ENCODE measurements at places on chromosomes 7 and 10.

DNA sequence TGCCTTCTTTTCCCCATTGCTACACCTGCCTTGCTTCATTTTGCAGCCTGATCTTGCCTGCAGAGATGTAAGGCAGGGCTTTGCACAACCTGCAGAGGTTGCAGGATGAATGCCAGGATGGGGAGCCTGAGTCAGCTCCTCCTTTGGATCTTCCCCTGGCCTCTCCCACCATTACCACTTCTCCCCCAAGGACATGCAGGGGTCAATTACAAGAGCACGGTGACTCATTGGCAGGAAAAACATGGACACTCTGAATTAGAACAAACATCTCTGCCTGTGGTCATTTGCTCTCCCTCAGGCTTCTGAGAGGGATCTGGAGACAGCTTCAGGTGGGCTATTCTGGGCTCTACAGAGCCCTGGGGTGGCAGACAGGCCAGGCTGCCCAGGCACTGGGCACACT lies 89.2 kb downstream of the HERPUD2 start:
- DNase-seq, result no peak

- DNase-seq, result no peak
Measured at GRCh38 chr7:12731775-12732174, 44.3 kb downstream of the ARL4A start.

- no peak for DNase-seq
Measured at GRCh38 chr7:128437426-128438332, 18.0 kb upstream of the HILPDA start.

- DNase-seq, result peak; percentile 72
Measured at GRCh38 chr7:44072364-44073231, 7.2 kb upstream of the PGAM2 start.

- DNase-seq, result no peak
Measured at GRCh38 chr7:23544913-23545354, 13.2 kb upstream of the TRA2A start.

DNA sequence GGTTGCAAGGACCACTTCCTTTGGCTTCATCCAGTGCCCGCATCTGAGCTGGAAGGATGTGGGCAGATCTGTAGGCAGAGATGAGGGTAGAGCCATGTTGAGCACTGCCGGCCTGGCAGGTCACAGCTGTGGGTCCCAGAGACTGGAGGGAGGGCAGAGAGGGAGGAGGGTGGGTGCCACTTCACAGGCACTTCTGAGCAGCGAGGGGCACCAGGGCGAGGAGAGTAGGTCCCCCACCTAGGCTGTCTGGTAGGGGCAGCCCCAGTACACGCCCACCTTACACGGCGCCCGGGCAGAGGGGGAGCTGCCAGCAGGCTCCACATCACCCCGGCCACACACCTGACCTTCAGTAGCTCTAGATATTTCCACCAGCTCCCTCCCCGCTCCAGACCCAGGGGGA lies 473.0 kb upstream of the FOXK1 start:
- no peak for DNase-seq

DNA sequence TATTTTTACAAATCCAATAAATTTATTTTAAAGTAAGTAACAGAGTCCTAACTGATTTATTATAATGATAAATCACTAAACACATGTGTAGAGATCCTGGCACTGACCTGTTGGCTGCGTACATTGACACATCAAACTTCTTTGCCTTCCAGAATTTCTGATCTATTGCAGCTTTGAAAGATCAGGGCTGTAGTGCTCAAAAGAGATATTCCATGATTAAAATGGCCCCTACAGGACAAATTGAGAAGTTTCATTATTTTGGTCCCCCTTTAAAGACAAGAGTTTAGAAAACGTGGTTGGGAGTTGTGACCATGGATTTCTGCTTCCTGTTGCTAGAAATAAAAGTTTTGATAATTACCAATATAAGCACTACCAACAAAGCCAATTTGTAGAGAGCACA lies 87.7 kb upstream of the PDK4 start:
- DNase-seq, result no peak

DNA sequence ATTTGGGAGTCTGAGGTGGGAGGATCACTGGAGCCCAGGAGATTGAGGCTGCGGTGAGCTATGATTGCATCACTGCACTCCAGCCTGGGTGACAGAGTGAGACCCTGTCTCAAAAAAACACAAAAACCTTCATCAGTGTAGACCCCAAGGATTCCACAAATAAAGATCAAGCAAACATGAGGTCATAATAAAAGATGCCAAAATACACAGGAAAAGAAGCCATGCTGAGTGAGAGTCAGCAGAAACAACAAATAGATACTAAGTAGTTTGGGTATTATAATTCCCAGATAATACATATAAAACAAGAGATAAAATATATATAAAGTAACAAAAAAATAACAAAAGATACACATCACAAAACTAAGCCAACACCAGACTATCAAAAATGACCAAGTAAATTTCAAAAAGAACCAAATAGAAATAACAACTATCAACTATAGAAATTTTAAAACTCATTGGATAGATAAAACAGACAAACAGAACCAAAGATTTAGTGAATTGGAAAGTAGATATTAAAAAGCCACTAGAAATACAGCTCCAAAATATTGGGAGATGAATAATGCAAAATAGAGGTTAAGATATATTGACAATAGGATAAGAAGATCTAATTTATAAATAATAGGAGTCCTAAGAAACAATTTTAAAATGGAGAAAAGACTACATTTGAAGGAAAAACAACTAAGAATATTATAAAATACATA lies 48.9 kb upstream of the FHIP2A start:
- DNase-seq, result no peak

DNA sequence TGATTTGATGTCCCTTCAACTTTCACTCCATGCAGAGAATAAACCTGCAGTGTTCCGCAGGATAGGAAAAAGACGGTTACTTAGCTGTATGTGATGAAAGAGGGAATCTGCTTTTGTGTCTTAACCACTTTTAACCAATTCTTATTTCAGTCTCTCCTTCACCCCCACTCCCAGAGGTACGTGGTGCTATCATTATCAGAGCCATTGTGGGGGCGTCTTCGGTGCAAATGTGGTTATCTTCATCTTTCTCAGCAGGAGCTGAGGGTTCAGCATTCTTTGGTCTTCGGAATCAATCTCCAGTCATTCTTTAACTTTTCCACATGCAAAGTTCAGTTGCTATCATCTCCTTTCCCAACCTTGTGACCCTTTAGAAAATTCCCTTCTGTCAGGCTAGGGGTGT lies 219.9 kb upstream of the LYZL1 start:
- no peak for DNase-seq

DNA sequence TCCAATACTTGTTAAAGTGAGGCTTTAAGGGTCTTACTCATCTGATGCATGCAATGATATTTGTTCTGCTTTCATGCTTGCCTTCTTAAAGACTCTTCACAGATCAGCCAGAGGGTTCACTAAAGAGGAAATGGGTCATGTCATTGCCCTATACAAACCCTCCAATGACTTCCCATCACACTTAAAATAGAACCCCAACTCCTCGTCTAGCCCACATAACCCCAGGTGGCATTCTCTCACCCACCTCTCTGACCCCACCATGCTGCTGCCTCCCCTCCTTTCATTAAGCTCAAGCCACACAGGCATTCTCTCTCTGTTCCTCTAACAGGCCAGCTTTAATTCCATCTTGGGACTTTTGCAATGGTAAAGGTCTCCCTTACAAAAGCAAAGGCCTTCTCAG lies 253.6 kb downstream of the GRID1 start:
- DNase-seq, result no peak

GRCh38 chr7:47419471-47419870 lies 162.4 kb downstream of the TNS3 start:
- DNase-seq, result no peak

- no peak for DNase-seq
Measured at GRCh38 chr10:47260505-47261111, 39.4 kb upstream of the GDF10 start.

- no peak for DNase-seq
Measured at GRCh38 chr7:22251281-22251680, 105.7 kb downstream of the RAPGEF5 start.

- peak; percentile 14 for DNase-seq
Measured at GRCh38 chr10:5524641-5525560, at the start of gene CALML3. Gene CALML3, plus strand, starts transcription at chr10:5524961. Its CDS starts 125 bp downstream, at chr10:5525086.

Measured in mesothelial cell of epicardium (in vitro differentiated cells).